ENCODE measurements at places on chromosomes 7 and 10.

DNA sequence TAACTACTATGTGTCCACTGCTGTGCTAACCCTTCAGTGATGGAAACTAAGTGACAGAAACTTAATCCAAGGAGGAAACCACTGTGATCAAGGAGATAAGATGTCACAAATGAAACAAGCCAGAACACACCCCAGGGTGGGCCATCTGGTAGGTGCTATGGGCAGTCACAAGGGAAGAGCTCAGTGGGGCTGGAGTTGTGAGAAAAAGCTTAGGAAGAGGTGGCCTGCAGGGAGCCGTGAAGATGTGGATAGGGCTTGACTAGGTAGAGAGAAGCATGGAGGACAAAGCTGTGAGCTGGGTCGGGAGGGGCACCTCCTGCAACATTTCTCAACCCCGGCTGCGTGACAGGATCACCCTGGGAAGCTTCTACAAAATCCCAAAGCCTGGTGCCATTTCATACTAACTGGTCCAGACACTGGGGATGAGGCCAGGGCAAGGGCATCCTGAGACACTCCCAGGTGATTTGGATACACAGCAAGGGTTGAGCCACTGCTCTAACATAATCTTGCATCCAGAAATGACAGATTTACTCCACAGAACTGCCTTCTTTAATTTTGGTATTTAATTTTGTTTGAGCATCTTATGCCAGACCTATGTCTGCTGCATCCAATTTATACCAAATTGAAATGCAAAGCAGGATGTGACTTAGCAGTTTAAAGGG, 69.3 kb downstream of the OSBPL3 start:
- DNase-seq: no peak

DNA sequence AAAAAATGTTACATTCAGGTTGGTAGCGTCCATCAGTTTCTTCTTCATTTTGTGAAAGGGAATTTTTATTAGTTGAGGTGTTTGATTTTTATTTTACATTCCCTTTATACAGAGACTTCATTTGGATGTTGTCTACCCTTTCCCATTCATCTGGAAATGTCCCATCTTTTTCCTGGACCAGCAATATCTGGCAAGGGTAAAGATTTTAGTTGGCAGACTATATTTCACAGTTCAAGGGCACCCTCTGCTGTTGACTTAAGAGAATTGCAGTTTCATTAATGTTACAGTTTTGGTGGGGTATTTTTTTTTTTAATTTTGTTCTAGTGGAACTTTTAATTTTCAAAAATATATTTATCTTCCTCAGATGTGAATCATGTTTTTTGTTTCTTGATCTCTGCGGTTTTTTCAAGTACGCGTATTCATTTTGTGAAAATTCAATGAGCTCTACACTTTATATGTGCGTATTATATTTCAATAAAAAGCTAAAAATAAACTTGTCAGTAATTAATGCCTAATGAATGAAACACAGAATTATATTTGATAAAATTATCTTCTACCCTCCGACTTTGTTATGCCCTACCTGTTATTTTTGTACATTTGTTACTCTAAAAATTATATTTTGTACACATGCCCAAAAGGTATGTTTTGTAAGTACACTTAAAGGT, 97.9 kb upstream of the KLF14 start:
- DNase-seq: no peak

- DNase-seq: no peak
Measured at GRCh38 chr10:124624466-124624865, 119.7 kb downstream of the FAM53B start.

DNA sequence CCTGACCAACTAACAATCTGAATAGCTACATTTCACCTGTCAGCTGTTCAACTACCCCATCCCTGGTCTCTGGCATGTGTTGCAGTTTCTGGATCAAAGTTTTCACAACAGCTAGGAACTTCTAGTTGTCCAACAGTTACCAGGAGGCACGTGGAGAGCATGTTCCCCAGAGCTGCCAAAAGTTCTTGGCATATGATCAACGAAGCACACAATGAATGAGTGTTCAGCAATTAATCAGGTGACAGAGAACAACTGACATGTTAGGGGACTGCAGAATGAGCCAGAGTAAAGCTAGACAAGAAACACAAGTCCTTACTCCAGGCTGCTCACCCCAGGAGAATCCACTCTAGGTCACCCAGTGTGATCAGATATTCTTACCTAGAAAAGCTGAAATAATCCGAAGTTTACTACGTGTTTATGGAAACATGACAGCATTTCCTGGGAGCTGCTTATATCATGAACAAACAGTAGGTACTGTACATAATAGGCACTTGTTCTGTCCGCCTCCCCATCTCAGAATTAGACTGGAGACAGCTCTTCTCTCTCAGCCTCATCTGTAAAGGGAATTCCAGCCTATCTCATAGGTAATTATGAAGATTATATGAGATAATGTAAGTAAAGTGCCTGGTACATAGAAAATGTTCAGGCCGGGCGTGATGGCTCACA, 50.6 kb downstream of the ZNF438 start:
- no peak for DNase-seq

DNA sequence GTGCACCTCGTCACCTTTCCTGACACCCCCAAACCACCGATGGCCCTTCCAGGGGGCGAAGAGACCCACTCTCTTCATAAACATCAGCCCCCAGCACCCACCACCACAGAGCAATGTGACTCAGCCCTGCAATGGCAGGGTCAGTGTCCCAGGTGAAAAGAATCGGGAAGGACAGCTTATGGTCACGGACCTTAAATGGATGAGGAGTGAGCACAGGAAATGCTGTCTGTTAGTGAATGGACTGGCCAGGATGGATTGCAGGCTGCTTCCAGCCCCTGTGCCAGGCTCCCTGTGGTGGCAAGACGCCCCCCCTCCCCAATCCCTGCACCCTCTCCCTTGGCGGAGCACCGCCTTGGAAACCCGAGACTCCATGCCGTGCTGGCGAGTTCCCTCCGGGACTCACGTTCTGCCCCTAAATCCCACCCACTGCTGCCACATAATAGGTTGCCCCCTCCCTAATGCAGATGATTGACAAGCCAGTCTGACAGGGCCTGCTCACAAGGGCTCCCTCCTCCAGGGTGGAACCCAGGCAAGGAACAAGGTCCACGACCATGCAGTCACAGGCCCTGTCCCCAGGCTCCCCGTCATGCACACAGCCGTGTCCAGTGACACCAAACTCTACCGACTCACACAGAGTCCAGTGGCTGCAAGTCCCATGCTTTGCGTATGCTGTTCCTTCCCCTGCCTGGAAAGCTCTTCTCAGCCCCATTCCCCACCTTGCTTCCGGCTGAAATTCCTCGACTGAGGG, 7.3 kb downstream of the ASB13 start:
- no peak for DNase-seq

DNA sequence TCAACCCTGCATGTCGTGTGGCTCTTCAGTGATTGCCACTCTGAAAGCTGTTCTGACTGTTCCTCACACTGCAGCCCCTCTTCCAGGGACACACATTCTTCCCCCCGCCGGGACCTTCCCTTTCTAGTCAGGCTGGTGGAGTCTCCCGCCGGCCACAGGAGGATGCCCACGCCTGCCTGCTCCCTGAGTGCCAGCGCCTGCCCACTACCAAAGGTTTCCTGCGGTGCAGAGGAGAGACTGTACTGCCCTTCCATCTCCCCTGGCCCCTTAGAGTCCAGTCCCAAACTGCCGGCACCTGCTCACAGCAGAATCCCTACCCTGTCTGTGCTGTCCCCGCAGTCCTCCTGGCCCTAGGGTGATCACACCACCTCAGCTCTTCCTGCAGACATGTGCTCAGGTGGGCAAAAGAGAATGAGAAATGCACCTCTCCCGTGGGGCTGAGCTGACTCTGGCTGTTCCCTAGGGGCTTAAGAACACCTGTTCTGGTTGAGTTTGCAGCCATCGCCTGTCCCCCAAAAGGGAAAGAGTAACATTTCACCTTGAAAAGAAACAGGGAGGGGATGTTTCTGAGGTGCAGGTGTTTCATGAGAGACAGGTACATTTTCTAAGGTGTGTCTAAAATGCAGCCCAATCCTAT, 1.4 kb downstream of the PODXL start:
- DNase-seq: no peak

GRCh38 chr10:116141855-116142254, 131.2 kb downstream of the GFRA1 start:
- DNase-seq: no peak

DNA sequence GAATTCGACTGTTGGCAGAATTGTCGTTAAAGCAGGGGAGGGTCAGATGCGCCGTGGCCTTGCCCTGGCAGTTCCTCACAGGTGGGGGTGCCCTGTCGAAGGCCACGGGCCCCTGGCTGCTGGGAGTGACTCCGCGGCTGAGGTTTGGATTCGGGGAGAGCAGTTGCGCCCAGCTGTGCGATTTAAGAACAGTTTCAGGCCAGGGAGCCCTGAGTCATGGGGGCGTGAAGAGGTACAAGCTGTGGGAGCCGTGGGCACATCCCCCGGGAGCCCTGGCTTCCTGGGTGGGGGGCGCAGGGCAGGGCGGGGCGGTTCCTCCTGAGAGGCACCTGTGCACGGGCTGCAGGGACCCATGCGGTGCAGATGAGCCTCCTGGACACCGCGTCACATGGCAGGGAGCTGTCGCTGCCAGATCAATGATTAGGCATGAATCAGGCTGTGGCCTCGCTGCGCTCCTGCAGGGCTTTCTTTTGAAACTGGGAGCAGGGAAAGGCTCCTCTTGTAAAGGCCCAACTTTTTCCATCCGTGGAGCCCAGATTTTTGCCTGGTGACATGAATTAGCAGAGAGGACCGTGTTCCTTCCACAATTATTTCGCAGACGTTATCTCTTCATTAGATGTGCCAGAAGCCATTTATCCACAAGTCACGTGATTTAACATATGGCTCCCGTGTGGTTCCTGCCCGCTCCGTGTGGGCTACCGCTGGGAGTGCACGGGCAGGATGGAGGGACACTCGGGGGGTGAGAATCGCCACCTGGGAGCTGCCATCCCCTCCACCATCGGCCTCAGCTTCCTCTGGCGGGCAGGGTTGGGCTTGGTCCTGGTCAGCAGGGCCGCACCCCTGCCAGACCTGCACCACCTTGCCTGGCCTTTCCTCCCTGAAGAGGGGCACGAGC, 918 bp downstream of the PWWP2B start:
- DNase-seq: no peak

DNA sequence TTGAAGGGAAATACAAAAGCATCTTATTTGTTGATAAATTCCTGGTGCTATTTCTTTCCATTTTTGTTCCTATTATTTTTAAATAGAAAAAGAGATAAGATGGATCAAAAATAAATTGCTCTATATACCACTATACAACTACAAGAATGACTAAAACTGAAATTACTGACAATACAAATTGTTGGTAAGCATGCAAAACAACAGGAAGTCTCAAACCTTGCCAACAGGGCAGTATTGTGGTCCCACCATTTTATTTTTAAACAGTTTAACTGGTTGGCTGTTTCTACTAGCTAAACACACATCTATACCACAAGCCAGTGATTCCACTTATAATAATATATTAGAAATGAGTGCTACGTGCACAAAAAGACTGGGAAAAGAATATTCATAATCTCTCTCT, 213.0 kb downstream of the JAZF1 start:
- DNase-seq: no peak

Measured in NCI-H524 treated with DMSO at 0.1 percent for 48 hours (cell line).